ENCODE measurements at places on chromosomes 12 and 14.

DNA sequence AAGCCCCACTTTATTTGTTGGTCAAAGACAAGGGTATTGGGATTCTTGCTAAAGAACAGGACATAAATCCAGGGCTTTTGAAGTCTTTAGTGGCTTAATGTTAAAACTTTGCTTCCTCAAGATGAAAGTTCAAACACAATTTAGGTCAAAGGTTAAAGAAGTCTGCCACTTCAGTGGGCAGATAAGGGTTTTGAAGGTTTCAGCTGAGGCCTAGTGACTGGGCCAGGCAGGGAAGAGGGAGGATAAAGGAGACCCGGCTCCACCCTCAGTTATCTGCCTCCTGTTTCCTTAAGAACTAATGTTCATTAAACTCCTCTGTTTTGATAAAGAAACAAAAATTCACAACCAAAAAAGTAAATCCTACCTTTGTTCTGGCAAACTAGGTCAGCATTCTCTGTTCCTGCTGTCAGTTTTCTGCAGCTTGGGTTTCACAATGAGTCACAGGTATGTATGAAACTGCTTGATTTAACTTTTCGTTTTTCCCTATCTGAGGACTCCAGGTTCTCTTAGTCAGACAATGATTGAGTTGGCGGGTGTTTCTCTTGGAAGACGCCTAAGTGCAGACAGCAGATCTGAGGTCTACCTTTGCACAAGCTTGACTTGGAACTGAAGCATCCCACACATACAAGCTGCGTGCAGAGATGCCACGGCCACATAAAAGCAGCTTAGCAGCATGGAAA lies 208.3 kb downstream of the EXOC5 start:
- DNase-seq: no peak

DNA sequence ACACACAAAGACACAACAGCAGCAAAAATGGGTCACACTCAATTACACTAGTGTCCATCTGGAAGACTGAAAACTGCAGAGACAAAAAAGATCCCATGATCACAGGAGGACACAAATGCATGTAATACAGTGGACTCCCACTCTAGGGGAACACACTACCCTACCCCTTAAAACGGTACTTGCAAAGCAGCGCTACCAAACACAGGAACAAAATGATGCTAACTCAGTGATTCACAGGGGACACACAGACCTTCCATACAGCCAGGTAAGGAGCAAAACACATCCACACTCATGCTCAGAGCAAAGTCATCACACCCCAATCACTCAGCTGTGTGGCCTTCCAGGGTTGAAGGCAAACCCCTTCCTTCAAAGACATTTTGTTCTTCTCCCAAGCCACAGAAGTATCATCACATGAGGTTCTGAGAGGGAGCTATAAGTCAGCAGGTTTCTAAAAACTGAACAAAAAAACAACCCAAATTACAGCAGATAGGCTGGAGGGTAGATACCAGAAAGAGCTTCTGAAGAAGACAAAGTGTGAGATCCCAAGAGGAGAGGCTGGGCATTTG lies 14.8 kb downstream of the SMUG1 start:
- DNase-seq: no peak

- no peak for DNase-seq
These were observed 420.3 kb upstream of the PRICKLE1 start for GRCh38 chr12:43009846-43010240.

- DNase-seq: no peak
These were observed 5.3 kb downstream of the FGF6 start for GRCh38 chr12:4440187-4440941.

DNA sequence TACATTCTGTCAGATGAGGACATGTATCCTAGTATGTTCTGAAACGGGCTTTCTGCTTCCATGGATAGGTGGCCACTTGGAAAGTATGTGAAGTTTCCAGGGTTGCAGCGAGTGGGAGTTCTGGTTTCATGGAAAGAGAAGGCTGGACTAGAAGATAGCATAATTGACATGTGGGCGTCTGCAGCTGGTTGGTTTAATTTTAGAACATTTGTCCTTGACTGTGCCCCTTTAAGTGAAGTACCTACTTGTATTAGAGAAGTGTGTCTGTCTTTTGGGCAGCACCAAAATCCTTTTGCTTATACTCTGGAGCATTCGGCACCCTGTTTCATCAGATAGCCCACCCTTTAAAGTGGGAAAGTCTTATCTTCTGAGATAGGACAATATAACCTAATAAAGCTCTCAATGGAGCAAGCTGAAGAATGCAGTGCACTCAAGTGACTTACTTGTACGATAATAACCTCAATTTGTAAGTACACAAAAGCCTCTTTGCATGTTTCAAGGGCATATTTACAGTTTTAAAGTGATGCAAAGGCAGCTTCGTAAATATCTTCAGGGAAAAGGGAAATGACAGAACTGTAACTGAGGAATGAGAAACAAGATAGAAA lies 35.2 kb downstream of the NTN4 start:
- no peak for DNase-seq

- no peak for DNase-seq
These were observed 216.0 kb upstream of the SFSWAP start for GRCh38 chr12:131494741-131495524.

DNA sequence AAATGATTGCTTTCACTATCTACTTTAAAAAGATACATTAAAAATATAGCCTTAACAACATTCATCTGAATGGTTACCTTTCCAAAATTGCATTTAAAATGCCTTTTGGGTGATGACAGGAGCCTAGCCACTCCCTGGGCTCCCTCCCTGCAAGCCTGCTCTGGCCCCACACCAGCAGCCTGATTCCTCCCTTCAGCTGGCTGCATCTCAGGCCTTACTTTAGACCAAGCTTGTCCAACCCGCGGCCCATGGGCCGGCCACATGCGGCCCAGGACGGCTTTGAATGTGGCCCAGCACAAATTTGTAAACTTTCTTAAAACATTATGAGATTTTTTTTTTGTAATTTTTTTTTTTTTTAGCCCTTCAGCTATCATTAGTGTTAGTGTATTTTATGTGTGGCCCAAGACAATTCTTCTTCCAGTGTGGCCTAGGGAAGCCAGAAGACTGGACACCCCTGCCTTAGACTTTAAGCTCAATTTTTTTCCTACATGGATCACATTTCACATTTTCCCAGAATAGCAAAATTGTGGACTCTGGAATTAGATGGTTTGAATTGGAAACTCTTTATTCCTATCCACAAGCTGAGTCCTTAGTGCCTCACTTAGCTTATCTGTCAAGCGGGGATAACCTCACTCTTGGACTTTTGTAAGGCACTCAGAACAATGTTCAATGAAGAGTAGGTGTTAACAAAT lies 124.4 kb downstream of the MYRFL start:
- no peak for DNase-seq

DNA sequence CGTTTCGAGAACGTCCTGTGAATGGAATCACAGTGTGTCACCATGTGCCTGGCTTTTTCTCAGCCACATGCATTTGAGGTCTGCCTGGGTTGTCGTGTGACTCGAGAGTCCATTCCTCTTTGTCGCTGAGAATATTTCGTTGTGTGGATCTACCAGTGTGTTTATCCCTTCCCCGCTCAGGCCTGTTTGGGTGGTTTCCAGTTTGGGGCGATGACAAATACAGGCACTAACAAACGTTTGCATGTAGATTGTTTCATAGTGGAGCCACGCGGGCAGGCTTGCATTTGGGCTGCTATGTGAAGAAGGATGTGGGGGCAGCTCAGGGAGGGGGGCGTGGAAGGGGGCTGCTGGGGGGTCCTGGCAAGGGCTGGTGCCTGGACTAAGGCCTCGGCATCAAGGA lies 14.1 kb downstream of the RIN3 start:
- DNase-seq: no peak

DNA sequence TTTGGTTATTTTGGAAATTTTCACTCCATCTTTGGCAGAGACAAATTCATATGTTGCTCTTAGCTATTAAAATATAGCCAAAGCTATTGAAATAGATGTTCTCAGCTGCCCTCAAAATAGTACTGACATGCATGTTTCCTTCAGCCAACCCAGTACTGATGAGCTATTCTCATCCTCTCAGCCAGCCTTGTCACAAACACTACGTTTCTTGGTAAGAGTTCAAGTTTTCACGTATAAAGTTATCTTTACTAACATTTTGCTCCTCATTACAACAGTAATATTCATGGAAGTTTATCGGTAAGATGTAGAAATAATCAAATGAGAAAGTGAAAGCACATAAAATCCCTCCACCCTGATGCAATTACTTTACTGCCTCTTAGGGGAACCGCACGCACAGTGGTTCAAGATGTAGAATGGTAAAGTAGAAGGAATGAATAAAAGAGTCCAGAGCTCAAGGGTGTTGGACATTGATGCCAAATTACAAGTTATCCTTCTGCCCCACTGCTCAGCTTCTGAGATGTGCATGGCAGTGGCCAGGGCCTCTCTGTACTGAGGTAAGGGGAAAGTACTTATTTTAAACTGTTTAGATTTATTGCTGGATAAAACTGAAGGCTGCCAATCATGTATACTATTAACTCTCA lies 20.7 kb downstream of the GCH1 start:
- no peak for DNase-seq

DNA sequence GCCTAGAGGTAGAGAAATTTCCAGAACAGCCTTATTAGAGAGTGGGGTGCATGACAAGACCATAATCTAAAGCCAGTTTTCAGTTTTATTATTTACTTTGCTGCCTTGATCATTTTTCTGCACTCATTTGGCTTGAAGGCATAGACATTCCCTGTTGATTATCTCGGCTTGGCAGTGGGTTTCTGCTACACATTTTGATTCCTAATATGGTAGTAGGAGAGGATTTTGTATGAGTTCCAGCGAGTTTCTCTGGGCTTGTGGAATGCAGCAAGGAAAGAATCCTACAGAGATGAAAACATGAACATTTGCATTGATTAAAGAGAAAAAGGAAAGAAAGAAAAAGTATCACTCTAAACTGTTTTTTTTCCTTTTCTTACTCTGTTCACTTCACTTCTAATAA lies 281.2 kb downstream of the PAWR start:
- no peak for DNase-seq

DNA sequence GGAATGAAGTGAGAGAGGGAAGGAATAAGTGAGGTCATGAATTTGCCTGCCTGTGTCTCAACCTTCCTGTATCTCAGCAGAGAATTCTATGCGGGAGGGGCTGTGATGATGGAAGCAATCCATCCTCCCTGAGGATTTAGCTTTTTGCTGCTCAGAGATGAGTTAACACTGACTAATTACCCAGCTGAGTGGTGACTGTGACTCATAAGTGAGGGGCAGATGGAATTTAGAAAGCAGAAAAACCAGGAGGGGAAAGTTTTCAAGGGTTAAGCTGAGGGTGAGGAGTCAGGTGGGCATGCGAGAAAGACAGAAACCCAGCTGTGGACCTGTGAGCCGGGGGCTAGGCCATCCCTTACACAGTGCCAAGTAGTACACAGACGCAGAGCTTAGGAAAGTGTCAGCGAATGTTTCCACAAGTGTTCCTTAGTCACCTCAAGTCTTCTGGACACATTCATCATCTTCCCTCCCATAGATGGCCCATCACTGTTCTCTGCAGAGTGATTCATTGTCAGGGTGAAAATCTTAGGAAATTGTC lies 277.9 kb downstream of the IPO8 start:
- DNase-seq: no peak

- no peak for DNase-seq
These were observed 176.2 kb upstream of the PDZRN4 start for GRCh38 chr12:41011939-41012338.

- DNase-seq: no peak
These were observed 50.6 kb downstream of the DUSP16 start for GRCh38 chr12:12511895-12512711.

GRCh38 chr12:42510823-42511222 lies 78.7 kb downstream of the PRICKLE1 start:
- DNase-seq: no peak

DNA sequence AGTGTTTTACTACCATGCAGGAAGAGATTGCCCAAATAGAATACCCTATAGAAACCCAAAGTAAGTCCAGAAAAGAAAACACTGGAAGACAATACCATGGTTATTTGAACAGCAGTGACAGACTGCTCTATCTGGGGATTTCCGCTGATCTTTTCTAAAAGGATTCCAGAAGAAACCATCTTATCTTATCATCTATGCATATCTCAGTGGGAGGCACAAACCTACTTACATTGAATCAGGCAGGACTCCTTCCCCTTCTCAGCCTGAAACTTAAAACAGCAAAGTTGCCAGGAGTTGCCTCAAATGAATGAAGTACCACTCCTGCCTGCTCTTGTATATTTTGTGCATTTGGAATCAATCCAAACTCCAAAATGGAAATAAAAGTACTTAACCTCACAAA lies 56.7 kb upstream of the NR2C1 start:
- DNase-seq: no peak

DNA sequence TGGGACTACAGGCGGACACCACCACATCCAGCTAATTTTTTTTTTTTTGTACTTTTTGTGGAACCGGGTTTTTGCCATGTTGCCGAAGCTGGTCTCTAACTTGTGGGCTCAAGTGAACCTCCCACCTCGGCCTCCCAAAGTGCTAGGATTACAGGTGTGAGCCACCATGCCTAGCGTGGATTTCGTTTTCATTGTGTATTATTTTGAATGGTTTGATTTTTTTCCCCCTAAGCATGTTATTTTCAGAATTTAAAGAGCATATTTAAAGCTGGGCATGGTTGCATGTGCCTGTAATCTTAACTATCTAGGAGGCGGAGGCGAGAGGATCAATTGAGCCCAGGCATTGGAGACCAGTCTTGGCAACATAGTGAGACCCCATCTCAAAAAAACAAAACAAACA lies 13.1 kb downstream of the TMEM63C start:
- no peak for DNase-seq

- no peak for DNase-seq
These were observed 1320.9 kb upstream of the FLRT2 start for GRCh38 chr14:84209031-84209430.

- no peak for DNase-seq
These were observed 452.7 kb upstream of the PDE3A start for GRCh38 chr12:19915392-19916195.

DNA sequence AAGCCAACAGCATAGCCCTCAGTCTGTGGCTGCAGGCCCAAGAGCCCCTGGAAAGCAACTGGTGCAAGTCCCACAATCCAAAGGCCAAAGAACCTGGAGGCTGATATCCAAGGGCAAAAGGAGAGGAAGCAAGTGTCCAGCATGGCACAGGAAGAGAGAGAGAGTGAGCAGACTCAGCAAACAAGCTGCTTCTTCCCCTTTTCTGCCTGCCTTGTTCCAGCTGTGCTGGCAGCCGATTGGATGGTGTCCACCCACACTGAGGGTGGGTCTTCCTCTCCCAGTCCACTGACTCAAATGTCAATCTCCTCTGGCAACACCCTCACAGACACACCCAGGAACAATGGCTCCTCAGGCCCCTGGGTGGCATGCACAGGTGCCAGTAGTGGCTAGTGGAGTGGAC lies 33.5 kb downstream of the SMCO2 start:
- DNase-seq: no peak

DNA sequence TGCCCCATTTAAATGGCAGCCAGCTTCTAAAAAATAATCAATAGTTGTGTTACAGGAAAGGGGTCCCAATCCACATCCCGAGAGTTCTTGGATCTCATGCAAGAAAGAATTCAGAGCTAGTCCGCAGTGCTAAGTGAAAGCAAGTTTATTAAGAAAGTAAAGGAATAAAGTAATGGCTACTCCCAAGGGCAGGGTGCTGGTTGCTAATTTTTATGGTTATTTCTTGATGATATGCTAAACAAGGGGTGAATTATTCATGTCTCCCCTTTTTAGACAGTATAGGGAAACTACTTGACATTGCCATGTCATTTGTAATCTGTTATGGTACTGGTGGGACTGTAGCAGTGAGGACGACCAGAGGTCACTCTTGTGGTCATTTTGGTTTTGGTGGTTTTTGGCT lies 591.3 kb downstream of the LRFN5 start:
- DNase-seq: no peak

All from stimulated activated CD4-positive, alpha-beta T cell treated with anti-CD3 and anti-CD28 coated beads, TNF-alpha, amount 100 ng/mL, for 4 hours (primary cell).